8988T (cell line): ENCODE measurements at places on chromosomes 16 and 17.

- no peak for DNase-seq
Measured at GRCh38 chr16:31229501-31229900, 12.6 kb upstream of the PYDC1 start.

DNA sequence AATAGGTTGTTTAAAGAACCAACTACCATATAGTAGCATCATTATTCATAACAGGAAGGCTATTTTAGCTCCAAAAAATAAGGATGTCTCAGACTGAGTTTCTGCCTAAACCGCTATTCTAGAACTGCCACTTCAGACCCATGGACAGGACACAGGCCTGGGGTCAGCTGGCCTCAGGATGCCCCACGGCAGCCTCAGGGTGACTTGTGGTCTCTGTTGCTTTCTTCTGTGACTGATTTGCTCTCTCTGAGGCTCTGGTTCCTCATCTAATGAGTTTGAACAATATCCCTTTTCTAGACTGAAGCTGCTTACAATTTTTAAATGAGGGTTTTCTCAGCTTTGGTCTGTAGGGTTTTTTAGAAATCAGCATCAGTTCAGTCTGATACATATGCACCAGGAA, 31.8 kb upstream of the IRF8 start:
- DNase-seq: no peak

DNA sequence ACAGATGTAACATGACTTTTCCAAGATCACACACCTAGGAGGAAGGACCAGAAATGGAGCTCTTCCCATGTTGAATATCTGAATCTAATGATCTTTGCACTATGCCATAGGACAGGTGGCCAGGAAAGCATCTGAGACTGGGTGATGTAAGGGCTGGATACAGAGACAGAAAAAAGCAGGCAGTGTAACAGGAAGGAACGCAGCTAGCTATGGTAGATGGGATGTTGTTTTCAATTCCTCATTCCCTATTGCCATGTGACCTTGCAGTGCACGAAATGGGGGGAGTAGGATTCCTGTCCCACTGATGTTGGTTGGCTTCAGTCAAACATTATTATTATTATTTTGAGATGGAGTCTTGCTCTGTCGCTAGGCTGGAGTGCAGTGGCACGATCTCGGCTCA, 3.7 kb upstream of the NPIPB15 start:
- peak; percentile 32 for DNase-seq

GRCh38 chr17:27157297-27157696, 136.6 kb upstream of the WSB1 start:
- no peak for DNase-seq

GRCh38 chr16:1942047-1942809, 771 bp downstream of the MSRB1 start:
- DNase-seq: no peak

DNA sequence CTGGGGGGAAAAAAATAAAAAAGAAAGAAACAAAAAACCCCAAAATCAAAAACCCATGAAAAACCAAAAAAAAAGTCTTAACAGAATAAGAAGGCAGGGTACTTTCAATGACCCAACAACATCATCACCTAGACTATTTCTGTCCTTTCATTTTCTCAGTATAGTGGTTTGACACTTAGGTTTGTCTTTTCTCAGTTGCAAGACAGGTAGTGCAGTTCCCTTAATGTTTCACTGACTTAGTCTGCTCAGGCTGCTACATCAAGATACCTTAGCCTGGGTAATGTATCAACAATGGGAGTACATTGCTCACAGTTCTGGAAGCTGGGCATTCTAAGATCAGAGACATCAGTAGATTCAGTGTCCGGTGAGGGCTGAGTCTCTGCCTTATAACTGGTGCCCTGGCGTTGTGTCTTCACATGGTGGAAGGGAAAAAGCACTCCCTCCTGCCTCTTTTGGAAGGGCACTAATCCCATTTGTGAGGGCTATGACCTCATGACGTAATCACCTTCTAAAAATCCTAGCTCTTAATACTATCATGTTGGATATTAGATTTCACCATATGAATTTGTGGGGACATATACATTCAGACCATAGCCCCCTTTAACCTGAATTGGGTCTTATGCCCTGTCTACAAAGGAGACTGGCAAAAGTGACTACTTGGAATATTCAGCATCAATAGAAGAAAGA, 362.3 kb upstream of the RBFOX1 start:
- DNase-seq: no peak

- DNase-seq: no peak
Measured at GRCh38 chr16:11161974-11162373, 94.0 kb downstream of the SOCS1 start.

DNA sequence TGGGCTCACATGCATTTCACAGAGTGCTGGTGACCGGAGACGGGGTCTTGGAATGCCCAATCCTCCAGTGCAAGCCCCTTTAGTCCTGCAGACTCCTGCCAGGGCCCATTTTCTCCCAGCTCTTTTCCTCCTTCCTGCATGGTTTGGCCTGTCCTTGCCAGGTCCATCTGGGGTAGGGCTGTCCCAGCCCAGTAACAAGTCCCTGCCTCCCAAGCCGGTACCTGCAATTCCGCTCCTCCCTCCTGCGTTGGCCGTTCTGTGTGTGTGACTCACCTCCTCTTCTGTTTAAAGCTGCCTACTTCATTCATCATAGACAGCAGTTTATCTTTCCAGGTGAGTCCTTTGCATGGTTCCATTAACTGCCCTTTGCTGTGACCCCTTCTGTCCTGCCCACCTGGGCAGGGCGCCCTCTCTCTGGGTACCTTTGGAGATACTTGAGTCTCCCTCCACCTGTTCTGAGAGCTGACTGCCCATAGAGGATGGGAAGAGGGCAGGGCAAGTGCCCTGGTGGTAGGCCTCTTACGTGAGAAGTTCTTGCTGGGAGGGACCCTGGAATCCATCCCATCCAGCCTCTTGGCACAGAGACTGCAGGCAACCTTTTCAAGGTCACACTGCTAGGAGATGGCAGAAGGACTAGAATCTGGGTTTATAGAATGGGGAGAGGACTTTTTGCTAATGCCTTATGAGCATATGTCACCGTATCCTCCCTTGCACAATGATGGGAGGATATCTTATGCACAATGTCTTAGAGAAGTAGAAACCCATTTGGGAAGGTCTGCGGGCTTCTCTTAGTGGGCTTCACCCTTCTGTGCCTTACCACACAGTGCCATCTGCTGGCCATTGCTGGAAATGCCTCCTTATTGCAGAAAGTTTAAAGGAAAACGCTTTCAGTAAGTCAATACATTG, 29.7 kb upstream of the LGALS9 start:
- peak; percentile 74 for DNase-seq

- peak; percentile 55 for DNase-seq
Measured at GRCh38 chr17:5237541-5238016, 2.9 kb upstream of the SCIMP start.

DNA sequence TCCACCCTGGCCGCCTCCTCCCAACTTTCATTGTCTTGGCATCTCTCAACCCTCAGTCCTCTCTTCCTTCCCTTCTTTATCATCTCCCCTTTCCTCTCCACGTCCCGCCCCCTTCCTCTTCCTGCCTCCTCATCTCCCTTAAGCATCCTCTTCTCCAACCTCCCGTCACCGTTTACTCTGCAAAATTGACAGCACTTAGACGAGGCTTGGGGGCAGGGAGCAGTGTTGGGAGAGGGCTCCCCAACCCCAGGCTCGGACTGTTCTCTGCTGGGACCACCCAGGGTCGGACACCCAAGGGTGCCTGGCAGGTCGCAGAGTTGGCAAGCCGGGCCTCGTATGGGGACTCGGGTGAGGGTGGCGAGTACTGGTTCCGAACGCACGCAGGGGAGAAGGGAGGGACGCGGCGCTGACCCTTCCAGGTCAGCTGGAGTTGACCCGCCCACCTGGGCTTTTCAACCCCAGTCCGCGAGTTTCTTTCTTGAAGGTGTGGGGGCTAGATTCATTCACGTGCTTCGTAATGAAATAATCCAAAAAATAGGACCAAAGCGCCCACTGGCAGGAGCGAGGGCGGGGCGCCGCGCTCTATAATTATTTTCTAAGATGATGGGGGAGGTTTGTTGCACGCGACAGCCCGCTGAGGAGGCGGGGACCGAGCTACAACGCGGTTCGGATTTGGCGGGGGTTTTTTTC, 775 bp upstream of the PAGR1 start:
- DNase-seq: no peak

- no peak for DNase-seq
Measured at GRCh38 chr16:82181461-82182185, 11.6 kb upstream of the MPHOSPH6 start.

DNA sequence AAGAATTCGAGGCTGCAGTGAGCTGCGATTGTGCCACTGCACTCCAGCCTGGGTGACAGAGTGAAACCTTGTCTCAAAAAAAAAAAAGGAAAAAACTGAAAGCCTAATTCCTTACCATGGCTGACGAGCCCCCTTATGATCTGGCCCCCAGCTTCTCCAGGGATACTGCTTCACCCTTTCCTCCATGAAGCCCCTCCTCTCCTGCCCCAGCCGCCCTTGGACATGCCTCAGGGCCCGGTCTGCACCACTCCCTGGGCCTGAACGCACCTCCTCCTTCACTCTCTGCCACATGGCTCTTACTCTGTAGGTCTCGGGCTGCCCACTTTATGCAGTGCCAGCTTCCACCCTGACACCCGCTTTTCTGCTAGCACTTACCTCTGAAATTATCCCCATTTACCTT, 65.3 kb downstream of the COG7 start:
- no peak for DNase-seq

DNA sequence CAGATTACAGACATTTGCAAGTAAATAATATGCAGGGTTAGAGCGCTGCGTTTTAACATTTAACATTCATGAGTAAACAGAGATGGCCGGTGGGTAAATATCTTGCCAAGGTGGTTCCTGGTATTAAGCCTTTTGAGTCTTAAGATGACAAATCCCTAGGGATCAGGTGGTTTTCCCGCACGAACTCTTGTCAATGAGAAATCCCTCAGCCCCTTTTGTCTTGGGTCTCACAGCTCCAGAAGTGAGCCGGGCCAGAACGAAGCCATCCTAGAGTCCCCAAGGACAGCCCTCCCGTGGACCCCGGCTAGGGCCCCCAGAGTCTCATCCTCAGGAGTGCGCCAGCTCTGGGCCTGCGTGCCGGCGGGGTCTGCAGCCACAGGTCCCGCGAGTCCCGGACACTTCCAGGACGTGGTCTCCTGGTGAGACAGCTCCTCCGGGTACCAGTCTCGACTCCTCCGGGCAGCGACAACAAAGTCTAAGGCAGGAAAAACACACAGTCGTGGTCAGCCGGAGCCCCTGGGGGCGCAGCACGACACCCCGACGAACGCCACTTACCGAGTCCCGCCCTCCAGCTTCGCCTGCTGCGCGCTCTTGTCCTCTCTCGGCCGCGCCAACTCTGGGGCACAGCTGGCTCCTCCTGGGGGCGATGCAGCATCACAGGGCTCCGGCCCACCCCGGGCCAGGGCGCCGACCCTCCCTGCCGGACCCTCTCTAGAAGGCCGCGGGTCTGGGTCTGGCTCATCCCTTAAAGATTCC, 13.3 kb downstream of the MIS12 start:
- DNase-seq: no peak

GRCh38 chr17:21005803-21006202, 37.0 kb downstream of the USP22 start:
- DNase-seq: no peak

- no peak for DNase-seq
Measured at GRCh38 chr16:86025706-86026105, 126.7 kb downstream of the IRF8 start.

- no peak for DNase-seq
Measured at GRCh38 chr17:28883967-28884702, 13.4 kb downstream of the FLOT2 start.

DNA sequence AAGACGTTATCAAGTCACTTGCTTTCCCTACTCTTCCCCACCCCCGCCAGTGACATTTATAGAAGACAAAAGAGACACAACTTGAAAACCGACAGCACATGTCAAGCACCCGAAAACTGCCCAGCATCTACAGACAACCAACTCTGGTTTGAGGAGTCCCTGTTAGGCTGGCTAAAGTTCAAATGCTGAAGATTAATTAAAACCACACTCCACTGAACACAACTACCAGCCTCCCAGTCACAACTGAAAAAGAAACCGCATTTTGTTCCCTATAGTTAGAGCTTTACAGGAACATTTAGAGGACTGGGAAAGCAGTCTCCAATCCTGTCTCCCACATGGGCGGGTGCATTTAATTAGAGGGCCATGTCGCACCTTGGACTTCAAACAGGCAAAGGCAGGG, 73.0 kb upstream of the COX10 start:
- DNase-seq: no peak

DNA sequence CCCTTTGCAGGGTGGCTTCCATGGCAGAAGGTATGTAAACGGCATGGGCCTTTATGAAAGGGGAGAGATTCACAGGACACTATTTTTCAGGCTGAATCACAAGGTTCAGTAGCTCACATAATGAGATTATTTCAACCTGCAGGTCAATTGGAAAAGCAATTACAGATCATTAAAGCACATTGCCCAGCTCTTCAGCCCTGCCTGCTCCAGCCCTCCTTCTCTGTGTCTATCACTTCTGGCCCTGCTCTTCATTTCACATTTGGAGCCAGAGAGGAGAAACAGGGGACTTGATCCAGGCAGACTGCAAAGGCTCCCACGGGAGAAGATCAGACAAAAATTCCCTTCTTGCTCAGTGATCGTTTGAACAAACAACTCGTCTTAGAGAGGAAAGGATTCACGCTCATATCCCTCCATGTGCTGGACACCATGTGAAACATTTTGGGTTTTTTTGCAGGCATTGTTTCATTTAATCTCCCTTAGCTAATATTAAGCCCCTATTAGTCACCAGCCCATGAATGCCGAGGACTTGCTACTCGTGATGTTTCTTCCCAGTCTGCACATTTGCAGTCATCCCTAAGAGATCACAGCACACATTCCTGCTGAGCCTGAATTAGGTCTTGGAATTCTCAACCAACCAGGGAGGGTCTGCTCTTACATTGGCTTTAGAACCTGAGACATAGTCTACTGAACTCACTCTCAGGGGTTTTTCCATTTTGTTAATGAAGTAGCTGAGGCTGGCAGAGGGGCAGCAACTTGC, 443.9 kb upstream of the CCL2 start:
- no peak for DNase-seq

- DNase-seq: no peak
Measured at GRCh38 chr16:87119748-87120147, 197.4 kb downstream of the C16orf95 start.

- no peak for DNase-seq
Measured at GRCh38 chr16:16029431-16030011, 80.1 kb downstream of the ABCC1 start.
